ENCODE measurements at places on chromosomes 1 and 21.
A peak's percentile ranks its signal among the peaks of the same experiment; 100 is the strongest.

DNA sequence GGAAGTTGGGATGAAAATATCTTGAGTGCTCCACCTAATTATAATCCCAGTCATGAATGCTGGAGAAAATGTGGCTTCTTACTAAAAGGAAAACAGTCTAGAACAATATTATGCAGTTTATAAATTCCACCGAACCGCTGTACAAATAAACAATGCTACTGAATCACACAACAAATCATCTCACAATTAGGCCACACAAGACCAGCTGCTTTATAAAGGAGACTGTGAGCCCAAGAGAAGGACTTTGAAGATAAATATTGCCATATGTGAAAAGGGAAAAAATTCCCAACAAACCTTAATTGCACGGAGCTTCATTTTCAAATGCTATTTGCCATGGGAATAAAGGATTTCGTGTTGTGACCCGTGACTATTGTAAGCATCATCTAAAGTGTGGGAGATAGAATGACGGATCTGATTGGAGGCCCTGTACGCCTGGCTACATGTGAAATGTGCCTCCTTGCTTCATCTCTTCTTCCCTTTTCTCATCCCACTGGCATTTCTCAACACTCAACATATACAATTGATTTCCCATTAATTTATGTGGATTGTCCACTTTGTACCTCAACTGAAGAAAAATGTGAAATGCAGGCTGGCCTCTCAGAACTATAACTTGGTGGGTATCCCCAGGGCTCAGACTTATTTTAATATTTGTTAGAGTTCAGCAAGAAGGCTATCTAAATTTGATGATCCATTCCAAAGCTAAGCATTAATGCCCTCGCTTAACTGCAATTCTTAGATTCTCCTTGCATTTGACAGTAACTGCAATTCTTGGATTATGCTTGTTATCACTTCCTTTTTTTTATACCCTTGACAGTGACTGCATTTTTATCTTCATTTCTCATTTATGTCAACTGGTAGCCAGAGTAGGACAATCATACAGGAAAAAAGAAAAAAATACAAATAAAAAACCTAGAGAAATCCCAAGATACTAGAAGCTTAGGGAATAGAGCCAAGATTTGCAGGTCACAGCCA lies 122.3 kb downstream of the TGFB2 start:
- no peak for DNase-seq

DNA sequence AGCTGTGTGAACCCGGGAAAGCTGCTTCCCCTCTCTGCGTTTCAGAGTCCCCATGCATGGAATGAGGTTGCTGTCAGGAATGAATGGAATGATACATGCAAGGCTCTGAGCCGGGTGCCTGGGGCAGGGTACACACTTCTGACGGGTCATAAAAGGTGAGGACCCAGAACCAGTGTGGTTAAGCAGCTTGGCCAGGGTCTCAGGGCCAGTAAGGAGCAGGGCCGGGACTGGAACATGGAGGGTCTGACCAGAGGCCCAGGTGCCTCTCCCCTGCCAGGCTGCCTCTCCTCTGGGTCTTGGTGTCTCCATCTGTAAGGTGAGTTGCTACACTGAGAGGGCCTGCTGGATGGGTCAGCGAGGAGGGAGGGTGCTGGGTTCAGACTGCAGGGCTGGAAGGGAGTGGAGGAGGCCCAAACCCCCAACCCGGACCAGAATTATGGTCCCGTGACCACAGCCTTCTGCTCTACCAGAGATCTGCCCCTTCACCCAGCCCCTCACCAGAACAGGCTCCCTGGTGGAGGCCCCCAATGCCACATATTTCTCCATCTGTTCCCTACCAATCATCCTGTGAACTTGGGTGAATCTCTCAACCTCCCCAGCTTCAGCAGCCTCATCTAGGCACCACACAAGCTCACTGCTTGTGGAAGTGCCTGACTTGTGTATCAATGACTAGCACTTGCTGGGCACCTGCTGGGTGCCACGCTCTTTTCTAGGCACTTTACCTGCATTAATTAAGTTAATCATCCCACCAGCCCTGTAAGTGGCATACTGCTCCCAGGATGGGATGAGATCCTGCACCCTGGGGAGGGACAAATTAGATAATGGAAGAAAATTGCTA lies 16.2 kb upstream of the LRP8 start:
- peak; percentile 31 for DNase-seq

- DNase-seq: no peak
Observed at GRCh38 chr1:8847990-8848389, 30.5 kb downstream of the ENO1 start.

DNA sequence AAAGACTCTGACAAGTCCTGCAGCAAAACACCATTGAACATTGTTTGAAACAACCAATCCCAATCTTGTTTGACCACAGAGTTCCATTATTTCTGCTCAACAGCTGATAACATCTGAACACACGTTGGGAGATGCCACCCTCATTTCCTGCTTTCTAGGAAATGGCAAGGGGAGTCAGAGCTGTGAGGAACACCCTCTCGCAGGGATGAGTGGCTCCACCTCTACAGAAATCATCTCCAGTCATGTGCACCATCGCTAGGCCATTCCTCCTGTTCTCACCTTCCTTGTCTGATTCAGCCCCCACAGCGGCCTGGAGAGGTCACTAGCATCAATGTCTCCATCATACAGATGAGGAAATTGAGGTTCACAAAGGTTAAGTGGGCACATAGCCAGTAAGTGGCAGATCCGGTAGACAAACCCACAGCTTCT lies 22.4 kb upstream of the RUNX3 start:
- no peak for DNase-seq

- no peak for DNase-seq
Observed at GRCh38 chr1:1403653-1404052, 3.4 kb downstream of the MRPL20 start.

- DNase-seq: no peak
Observed at GRCh38 chr1:111990026-111990877, 784 bp upstream of the KCND3 start.

DNA sequence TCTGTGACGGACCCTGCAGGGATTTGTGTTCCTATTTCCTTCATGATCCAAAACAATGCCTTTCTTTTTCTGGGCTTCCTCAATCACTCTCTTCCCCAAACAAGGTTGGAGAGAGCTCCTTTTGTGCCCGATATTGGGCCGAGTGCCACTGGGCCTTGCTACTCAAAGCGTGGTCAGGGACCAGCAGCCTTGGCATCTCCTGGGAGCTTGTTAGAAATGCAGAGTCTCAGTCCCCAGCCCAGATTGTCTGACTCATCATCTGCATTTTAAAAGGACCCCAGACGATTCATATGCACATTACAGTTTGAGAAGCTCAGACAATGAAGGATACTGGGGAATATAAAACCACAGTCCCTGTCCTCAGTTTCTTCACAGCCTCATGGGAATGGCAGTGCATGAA lies 19.9 kb downstream of the ADORA1 start:
- DNase-seq: no peak

DNA sequence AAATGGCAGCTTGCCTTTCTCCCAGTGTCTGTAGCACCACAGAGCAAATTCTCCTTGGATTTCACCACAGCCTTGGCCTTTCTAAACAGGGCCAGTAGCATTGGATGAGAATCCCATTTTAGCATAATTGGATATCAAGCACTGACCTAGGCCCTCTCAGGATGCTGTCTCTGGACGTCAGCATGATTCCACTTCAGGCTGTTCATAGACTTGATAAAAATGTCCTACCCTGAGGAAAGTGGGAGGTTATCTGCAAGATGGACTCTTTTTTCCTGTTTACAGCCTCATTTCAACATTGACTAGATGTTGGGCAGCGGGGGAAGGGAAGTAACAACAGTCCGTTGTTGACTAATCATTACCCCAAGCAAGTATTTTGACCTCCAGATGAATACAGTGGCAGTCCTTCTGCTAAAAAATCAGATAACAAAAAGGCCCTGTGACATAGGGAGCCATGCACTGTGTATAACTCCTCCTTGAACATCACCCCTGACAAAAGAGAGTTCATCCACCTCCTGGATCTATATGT lies 5.2 kb downstream of the NPL start:
- DNase-seq: no peak

GRCh38 chr21:35390013-35390776 lies 341.1 kb upstream of the RUNX1 start:
- no peak for DNase-seq

- DNase-seq: no peak
Observed at GRCh38 chr1:222967466-222968240, 152.8 kb downstream of the DISP1 start.

DNA sequence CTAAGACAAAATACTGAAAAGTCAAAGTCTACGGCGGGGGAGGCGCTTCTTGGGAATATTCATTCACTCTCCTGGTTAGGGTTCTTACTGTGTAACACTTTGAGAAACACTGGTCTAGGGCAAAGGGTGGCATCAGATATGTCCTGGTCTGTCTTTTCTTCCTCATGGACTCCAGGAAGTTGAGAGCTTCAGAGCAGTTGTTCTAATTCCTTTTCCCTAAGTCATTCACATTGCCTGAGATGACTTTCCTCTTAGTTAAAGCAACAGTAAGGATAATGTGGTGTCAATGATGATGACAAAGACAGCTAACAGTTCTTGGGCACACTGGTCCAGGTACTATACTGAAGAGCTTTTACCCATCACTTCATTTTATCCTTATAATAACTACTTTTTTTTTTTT lies 27.0 kb downstream of the FGGY start:
- DNase-seq: no peak

- DNase-seq: no peak
Observed at GRCh38 chr1:71093938-71094337, 13.1 kb upstream of the ZRANB2 start.

DNA sequence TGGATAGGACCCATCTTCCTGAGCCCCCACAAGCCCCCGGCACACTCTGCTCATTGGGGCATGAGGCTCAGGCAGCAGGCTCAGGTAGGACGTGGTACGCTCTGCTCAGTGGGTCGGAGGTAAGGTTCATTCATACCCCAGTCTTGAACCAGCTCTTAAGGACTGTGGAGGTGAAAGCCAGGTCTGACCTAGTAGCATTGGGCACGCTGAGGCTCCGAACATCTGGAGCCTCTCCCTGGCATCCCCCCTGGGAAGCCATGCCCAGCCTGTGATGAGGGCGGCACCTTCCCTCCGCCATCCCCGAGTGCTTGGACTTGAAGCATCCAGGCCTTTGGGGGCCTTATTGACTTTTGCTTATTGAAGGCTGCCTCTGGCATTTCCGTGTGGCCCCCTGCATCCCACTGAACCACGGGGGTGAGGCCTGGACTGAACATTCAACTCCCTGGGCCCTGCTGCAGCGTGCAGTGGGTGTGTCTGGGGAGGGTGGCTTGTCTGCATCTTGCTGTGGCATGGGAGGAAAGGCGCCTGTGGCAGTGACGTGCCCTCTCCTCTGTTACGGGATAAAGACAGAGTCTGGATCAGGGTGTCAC lies 50.0 kb downstream of the FAAP20 start:
- DNase-seq: no peak

GRCh38 chr1:18088077-18088594 lies 19.5 kb upstream of the IGSF21 start:
- DNase-seq: no peak

GRCh38 chr1:54835131-54835898 lies 34.2 kb upstream of the TTC22 start:
- no peak for DNase-seq

- no peak for DNase-seq
Observed at GRCh38 chr1:206066479-206067171, 13.7 kb downstream of the RHEX start.

GRCh38 chr1:8938232-8938999 lies 7.3 kb upstream of the CA6 start:
- no peak for DNase-seq

GRCh38 chr1:211066781-211067384 lies 67.1 kb downstream of the KCNH1 start:
- no peak for DNase-seq

- no peak for DNase-seq
Observed at GRCh38 chr1:211895126-211895759, 64.7 kb upstream of the LPGAT1 start.

GRCh38 chr1:64898107-64898861 lies 68.1 kb downstream of the JAK1 start:
- DNase-seq: no peak

GRCh38 chr1:66576645-66577044 lies 42.7 kb downstream of the SGIP1 start:
- no peak for DNase-seq

DNA sequence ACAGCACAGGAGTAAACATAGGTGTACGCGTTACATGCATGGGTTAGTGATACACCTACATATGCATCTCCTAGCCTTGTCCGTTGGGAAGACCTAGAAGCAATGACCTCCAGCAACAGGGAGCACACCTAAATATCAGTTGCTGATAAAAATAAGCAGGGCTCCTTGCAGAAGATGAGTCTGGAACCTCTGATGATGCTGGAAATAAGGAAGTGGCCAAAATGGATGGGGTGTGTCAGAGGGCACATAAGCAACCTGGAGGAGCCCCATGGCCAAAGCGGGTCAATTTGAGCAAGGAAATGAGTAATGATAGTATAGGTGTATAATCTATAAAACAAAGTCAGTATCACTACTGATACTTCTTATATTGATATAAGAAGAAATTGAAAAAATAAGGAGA lies 13.7 kb downstream of the ADARB1 start:
- DNase-seq: no peak

DNA sequence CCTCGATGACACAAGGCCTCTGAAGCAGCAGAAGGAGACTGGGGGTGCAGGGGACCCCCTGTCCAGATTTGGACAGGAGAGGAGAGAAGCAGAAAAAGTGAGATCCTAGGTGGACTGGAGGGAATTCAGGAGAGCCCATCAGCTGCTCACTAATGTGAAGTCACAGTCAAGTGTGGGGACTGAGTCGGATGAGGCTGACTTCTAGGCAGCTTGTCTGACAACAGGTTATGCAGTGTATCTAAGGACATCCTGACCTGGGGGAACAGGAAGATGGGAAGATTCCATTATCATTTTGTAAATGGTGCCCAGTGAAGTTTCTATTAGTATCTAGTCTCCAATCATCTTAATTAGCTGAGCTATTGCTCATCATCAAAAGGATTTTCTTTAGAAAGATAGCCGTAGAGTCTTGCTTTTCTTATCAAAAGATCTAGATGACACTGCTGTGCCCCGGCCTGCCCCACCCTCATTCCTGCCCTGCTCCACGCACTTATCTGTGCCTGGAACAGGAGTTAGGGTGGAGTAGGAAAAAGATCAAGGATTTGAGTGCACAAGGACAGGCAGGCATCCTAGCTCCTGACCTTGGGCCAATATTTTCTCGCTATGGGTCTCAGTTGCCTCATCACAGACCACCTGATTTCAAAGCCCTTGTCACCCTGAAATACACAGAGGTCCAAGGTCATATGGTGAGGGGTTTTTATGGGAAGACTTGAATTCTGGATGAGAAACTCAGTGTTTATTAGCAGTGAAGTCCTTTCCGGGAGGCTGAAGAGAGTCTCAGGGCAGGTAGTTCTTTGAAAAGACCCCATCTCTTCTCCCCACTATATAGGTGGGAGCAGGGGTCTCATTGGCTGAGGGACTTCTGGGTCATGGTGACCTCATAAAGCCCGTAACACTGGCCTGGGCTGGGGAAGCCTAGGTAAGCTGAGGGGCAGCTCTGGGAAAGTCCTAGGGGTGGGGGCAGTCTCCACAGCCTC lies at the start of gene MROH7:
Gene MROH7, plus strand, starts transcription at position 924 of the 974 bp plus-strand sequence. CDS start 11,141 bp downstream, outside the sequence.
- DNase-seq: no peak

All from NCI-H1417 treated with DMSO at 0.1 percent for 48 hours (cell line).